Stimulated activated CD4-positive, alpha-beta T cell treated with anti-CD3 and anti-CD28 coated beads, Interleukin-4, amount 100 ng/mL, for 4 hours (primary cell): ENCODE measurements at places on chromosomes 2 and 18.
A peak's percentile ranks its signal among the peaks of the same experiment; 100 is the strongest.

- no peak for DNase-seq
These were observed 247.6 kb downstream of the CDCA7 start for GRCh38 chr2:173602153-173602795.

DNA sequence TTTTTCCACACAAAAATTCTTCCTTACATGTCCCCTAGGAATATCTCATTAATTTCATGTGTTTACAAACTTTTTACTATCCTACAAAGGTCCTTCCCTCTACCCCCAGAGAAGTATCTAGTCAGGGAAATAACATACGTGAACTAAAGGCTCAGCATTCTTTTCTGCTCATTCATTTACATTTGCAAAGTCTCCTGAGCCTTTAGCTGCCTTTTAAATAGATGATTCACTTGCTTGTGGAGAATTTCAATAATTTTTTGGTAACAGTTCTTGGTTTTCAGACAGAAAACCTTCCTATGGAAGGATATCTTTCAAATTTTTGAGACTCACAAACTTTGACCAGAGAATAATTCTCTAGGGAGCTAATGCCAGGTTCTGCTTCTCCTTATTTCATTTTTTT is 81.5 kb upstream of the RMDN2 start:
- DNase-seq = no peak

GRCh38 chr2:24490181-24490689 is 819 bp upstream of the NCOA1 start:
- no peak for DNase-seq

GRCh38 chr2:45606796-45607195 is 4.3 kb downstream of the SRBD1 start:
- DNase-seq = no peak

GRCh38 chr2:240249423-240250149 is 109.1 kb upstream of the OTOS start:
- no peak for DNase-seq

- no peak for DNase-seq
These were observed 13.7 kb downstream of the WNT10A start for GRCh38 chr2:218894151-218894879.

- no peak for DNase-seq
These were observed 34.7 kb downstream of the NCK2 start for GRCh38 chr2:105779394-105779793.

GRCh38 chr2:127080938-127081755 is 25.8 kb downstream of the BIN1 start:
- DNase-seq = peak; percentile 46

GRCh38 chr2:171083451-171083850 is 77.2 kb downstream of the TLK1 start:
- no peak for DNase-seq

DNA sequence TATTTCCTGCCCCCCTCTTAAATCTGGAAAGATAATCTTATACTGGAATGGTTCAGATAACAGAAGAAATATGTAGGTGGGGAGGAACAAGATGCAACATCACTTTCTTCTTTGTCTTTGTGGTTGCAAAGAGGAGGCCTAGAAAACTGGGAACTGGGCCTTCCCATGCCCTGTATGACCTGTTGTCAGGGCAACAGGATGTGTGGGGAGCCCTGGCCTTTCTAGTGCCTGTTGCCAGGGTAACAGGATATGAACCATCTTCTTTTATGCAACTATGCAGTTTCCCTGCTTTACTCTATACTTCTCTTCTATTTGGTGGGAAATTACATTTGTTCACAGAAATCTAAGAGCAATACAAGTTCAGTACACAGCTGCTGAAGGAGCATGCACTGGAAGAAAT is 79.8 kb upstream of the PDE1A start:
- no peak for DNase-seq

GRCh38 chr18:76466410-76466991 is 28.5 kb downstream of the ZNF516 start:
- no peak for DNase-seq

- no peak for DNase-seq
These were observed 302.3 kb upstream of the FANCL start for GRCh38 chr2:58543442-58543841.

DNA sequence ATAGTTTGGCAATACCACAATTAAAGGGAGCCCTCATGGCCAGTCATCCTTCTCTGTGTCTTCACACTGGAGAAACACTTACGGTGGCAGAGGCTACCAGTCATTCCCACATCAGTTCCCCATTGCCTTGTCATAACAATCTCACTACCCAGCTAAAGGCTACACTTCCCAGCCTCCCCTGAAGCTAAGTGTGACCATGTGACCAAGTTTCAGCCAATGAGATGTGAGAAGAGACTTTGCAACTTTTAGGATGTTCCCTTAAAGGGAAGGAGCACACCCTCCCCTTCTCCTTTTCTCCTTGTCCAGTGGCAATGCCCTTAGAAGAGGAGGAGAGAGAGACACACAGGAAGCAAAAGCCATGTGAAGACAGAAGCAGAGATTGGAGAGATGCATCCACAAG is 89.0 kb upstream of the RAB12 start:
- DNase-seq = no peak

DNA sequence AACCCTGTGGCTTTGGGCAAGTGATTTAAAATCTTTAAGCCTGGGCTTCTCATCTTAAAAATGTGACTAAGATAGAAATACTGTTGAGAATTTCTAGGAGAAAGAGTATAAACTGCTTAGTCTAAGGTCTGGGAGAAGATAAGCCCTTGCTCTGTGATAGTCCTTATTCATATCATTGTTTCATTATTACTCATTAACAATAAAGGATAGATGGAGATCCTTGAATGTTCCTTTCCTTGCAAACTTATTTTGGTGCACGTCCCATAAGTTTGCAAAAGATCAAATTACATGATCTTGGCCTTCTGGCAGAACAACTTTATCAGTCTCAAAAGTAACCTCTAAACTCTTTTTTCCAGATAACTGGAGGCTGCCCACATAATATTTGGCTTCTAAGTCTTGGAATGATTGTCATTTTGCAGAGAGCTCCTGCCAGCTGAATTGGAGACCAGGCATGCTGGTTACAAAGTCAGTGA is 138.3 kb downstream of the FAM124B start:
- DNase-seq = no peak
